Small intestine (tissue), 16 donors: ENCODE measurements at places on chromosomes 12 and 14. TPM values are rescaled to one million over a fixed set of nuclear protein-coding genes. Genes with fewer than 3 reads are reported as not detected.

- DNase-seq: no peak
Observed at GRCh38 chr12:130904064-130904463, 32.2 kb downstream of the RAN start.

DNA sequence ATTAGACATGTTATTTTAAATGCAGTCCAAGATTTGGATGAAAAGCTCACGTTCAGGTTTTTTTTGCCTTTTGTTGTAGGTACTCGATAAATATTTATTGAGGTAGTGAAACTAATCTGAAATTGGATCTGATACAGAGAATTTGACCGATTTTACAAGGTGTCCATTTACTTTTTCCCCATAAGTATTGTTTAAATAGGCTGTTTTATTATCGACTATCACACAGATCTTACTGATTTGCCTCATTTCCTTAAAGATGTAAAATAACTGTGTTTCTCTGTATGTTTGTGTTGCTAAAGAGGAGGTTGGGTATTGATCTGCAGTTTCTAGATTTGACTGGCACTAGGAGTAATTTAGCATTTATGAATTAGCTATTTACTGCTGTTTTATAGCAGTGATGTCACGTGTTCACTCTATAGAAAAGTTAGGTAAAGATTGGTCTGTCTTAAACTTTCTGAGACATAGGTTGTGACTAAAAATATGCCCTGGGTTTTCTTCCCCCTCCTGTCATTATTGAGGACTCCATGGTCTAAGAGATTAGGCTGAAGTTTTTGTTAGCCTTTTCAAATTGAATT, 3.5 kb downstream of the RAP1B start:
- DNase-seq: peak; percentile 29

C12orf54 gene
- polyA plus RNA-seq: not detected

DNA sequence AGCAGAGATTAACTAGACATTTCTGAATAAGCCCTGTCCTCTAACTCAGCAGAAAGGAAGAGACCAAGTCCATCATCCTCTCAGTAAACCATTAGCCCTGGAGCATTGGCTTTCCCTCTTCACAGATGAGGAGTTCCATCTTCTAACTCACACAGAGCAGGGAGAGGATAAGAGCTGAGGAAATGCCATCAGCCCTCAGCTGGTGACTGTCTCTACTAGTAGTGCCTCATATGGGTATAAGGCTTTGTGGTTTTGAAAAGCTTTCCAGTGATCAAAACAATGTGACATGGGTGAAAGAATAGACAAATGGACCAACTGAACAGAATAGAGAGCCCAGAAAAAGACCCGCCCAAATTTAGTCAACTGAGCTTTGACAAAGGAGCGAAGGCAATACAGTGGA, 197.2 kb upstream of the NUDT4 start:
- no peak for DNase-seq

DNA sequence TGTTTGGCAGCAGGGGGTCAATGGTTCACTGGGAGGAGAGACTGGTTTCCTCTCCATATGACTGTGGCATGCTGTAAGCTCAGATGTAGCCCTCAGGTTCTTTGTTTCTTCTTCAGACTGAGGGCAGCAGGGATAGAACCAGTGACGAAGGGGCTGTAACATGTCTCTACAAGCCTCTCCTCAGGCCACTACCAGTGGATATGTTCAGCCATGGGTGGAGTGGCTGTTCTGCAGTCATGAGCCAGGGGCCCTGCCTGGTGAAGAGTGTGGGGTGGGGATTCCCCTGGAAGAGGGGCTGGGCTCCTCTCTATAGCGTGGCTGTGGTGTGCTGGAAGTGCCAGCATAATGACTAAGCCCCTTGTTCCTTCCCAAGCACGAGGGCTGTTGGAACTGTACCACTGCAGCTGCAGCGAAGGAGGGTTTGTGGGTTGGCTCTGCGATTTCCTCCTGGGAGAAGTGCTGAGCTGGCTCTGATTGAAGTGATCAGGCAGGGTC, 55.8 kb downstream of the CMAS start:
- DNase-seq: no peak

DNA sequence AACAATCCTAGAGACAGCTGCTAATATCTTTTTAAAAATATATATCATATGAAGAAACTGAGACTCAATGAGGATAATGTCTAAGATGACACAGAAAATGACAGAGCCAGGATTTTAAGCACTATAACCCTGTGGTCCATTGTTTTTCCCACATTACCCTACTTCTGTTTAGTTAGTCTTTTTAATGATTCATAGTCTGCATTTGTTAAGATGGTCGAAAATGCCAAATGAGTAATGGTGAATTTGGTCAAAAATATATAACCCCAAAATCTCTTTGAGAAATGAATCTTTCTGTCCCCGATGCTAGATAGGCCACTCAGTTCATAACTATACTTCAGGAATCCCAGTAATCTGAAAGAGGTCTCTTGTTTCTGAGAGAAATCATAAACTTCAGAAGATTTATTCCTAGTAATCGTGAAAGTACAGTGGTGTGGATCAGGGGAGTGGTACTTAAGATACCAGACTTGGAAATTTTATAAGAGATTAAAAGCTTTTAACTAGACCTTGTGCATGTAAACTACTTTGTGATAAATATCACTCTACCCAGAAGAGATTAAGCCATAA, 10.8 kb downstream of the RTRAF start:
- DNase-seq: no peak

TEX52 gene
- polyA plus RNA-seq: not detected

- DNase-seq: no peak
Observed at GRCh38 chr12:18872770-18873169, 134.9 kb downstream of the CAPZA3 start.

- no peak for DNase-seq
Observed at GRCh38 chr12:11731455-11731854, 82.0 kb downstream of the ETV6 start.

SOAT2 gene
- polyA plus RNA-seq: 141 TPM

DNA sequence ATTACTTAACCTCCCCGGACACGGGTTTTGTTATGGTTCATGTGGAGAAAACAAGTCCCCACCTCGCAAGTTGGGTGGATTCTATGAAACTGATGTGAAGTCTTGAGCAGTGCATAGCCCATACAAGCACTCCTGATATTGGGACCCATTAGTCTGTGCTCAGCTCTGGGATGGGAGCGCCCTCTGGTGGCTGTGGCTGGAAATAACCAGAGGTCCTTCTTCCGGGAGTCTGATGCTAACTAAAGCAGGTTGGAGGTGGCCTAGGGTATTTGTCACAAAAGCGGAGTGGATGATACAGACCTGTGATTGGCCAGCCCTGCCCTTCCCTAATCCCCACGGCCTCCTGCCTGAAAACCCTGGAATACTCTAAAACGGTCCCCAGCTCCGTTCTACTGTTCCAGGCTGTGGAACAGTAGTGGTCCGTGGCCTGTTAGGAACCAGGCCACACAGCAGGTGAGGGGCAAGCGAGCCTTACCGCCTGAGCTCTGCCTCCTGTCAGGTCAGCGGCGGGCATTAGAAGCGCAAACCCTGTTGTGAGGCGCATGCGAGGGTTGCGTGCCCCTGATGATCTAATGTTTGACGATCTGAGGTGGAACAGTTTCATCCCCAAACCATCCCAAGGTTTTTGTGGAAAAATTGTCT, 6.4 kb downstream of the SLC48A1 start:
- DNase-seq: peak; percentile 91

ENDOU gene
- polyA plus RNA-seq: not detected

GRCh38 chr14:36363704-36364103, 43.3 kb upstream of the MBIP start:
- no peak for DNase-seq

CYP46A1 gene
- polyA plus RNA-seq: not detected

ACAD10 gene
- polyA plus RNA-seq: 37.6 TPM

DNA sequence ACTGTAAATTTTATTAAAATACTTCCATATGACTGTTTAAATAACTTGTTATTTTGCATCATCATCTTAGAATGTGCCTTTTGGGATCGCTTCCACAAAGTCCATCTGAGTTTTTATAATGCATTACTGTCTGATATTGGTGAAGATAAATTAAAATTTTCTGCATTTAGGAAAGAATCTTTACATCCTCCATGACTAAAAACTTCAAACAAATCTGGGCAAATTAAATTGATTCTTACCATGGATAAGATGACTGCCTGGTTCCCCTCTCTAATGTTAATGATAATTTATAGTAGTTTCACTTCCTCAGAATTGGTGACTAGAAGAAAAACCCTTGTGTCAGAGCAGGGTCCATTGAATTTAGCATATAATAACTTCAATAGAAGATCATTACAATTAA, 94.7 kb upstream of the SLC38A4 start:
- DNase-seq: no peak

- DNase-seq: no peak
Observed at GRCh38 chr12:122839907-122840554, 4.8 kb downstream of the HIP1R start.

- DNase-seq: no peak
Observed at GRCh38 chr12:18239526-18239925, 21.8 kb upstream of the PIK3C2G start.

DNA sequence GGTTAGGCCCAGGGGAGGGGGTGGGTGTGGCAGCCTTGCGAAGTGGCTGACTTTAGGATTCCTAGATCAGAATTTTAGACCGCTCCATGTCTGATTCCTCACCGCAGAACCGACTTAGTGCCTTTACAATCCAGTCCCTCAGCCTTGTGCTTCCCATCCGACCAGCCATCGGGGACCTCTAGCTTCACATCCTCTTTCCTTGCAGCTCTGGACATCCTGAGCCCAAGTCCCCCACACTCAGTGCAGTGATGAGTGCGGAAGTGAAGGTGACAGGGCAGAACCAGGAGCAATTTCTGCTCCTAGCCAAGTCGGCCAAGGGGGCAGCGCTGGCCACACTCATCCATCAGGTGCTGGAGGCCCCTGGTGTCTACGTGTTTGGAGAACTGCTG, 557 bp downstream of the COPS7A start:
- no peak for DNase-seq

- no peak for DNase-seq
Observed at GRCh38 chr14:23563473-23564180, 4.0 kb downstream of the AP1G2 start.

- no peak for DNase-seq
Observed at GRCh38 chr12:30896461-30896860, 30.1 kb upstream of the TSPAN11 start.

MLEC gene
- 9.7 TPM for polyA plus RNA-seq

GRCh38 chr14:23327947-23328744, 6.9 kb downstream of the PABPN1 start:
- DNase-seq: peak; percentile 83
